CD8-positive, alpha-beta memory T cell (primary cell): ENCODE measurements at places on chromosomes 6 and 20. TPM values are rescaled to one million over a fixed set of nuclear protein-coding genes. Genes with fewer than 3 reads are reported as not detected.

Gene ID1
- 0.55 TPM for total RNA-seq

DNA sequence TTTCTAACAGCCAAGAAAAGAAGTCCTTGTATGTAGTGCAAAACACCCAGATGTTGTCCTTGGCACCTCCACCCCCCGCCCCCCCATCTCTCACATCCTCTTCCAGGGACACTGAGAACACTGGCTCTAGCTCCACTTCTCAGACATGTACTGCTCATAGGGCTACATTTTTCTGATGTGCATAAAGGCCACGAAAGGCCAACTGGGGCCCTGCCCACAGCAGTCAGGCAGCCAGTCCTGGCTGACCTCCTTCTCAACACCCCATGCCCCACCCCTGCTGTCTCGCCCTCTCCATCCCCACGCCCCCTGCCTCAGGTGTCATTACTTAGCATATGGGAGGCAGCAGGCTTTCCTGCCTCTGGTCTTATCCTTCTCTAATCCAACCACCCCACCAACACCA is 11.3 kb downstream of the GABRR1 start:
- no peak for DNase-seq

Gene FKBP5
- total RNA-seq: 55.7 TPM

- DNase-seq: no peak
Measured at GRCh38 chr6:143014764-143015163, 45.9 kb upstream of the AIG1 start.

- no peak for DNase-seq
Measured at GRCh38 chr6:54892831-54893230, 46.3 kb downstream of the FAM83B start.

Gene PPARD
- 14.8 TPM for total RNA-seq

Gene ZNF165
- total RNA-seq: 1.9 TPM

Gene RGS17
- total RNA-seq: 0.02 TPM

DNA sequence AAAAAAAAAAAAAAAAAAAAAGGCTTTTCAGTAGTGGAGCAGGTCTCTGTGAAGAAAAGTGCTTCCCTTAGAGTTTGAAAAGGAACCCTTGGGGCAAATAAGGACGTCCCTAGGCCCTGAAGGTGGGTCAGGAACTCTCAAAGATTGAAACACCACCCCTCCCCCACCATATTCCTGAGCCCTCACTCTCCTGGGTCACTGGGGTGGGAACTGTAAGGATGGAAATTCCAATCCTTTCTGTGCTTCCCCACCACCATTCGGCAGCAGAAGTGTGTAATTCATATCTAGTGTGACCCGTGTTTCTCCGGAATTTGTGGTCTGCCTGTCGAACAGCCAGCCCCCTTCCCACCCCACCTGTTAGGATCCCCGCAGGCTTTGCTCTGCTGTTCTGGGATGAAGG is 12.3 kb downstream of the CDYL start:
- DNase-seq: no peak

Gene OR2J3
- not detected for total RNA-seq

GRCh38 chr6:160505970-160506369 is 157.8 kb downstream of the SLC22A3 start:
- no peak for DNase-seq

- no peak for DNase-seq
Measured at GRCh38 chr6:4449409-4449808, 314.0 kb upstream of the ECI2 start.

Gene MYL9
- total RNA-seq: not detected

GRCh38 chr6:34615574-34616226 is 59.6 kb upstream of the SPDEF start:
- no peak for DNase-seq

DNA sequence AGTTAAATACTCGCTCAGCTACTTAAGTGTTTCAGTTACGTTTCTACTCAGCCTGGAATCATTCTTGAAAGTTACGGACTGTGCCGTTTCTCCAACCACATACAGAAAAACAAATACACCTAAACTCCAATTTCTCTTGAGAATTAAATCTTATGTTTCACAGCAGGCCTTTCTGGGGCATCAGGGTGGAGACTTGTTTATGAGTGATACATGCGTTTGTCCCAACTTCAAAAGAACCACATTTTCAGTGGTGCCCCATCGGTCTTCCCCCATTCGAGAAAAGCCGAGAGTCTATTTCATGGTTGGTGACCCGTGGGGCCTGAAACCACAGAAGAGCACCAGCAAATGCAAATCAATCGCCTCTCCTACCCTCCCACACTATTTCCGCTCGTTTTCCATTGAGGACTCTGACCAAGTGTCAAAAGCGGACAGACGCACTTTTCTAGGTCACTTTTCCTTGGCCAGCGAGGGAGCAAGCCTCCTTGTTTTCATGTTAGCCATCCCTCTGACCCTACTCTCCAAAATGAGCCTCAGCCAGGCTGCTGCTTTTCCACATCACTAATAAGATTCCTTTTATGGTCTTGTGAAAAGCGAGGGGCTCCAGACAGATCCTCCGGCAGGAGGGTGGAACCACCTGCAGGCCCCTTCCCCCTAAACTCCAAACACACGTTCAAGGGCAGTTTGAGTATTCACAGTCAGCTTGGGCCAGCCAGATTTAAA is 3.1 kb downstream of the JAG1 start:
- no peak for DNase-seq

Gene TMEM14C
- 62.8 TPM for total RNA-seq

DNA sequence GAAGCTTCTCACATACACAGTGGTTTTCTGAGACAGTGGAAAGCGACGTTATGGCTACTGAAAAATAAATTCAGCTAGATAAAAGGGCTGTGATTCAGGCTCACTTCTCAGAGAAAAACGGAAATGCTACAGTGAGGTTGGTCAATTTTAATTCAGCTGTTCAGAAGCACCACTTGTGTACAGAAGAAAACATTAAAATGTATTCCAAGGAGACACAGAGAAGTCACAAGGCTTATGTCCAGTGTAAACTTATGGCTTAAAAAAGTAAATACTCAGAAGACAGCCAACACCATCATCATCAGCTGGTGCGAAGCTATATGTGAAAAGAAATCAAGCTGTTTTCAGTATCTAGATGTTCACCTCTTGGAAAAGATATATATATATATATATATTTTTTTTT is 68.6 kb downstream of the ABHD12 start:
- no peak for DNase-seq
